ENCODE measurements at places on chromosomes 7 and 10.

- DNase-seq = no peak
Measured at GRCh38 chr10:92122941-92123450, 167.9 kb downstream of the CPEB3 start.

GRCh38 chr7:139078399-139078798 is 31.1 kb downstream of the ZC3HAV1 start:
- no peak for DNase-seq

DNA sequence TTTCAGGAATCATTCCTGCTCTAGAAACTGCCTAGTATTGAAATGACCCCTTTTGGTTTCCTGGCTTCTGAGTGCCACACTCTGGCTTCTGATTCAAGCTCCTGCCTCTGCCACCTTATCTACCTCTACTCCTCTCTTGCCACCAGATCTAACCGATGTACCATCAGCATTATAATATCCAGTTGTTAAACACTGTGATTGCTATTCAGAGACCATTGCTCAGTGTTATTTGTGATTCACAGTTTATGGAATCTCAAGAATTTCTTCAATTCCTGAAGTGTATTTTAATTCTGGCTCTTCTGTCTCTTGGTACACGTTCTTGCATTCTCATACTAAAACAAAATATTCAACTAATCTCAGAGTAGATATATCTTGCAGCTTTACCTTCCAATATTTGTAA is 88.7 kb downstream of the DYNC1I1 start:
- DNase-seq = no peak

DNA sequence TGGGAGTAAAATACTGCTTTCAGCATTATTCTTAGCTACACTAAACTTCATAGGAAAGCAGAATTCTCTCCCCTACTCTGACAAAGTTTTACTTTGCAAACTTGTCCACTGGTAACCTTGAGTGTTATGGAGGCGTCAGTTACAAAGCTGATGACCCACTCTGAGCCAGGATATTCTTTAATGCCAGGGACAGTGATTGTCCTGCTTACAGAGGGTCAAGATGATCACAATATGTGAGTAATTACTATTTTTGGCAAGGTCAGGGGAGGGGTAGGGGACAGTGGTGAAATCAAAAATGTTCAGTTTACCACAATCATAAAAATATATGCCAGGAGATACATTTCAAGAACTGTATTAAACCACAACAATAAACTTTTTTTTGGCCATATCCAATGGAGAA is 520.6 kb downstream of the SUGCT start:
- DNase-seq = no peak

DNA sequence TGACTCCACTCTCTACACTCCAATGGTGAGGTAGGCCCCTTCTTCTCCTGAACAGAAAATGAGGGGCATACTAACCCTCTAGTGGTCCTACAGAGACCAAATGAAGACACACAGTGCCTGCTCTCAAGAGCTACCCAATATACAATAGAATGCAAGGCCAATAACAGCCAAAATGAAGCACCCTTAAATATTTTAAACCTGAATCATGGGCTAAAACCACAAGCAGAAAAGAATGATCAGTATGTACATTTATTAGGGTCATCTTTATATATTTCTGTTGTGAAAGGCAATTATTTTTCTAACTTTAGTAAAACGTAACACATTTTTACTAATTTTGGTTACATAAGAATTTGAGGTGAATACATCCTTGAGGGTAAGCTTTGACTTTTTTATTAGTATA is 49.9 kb upstream of the COL1A2 start:
- DNase-seq = no peak

- DNase-seq = no peak
Measured at GRCh38 chr7:157352516-157352915, 15.7 kb downstream of the DNAJB6 start.

DNA sequence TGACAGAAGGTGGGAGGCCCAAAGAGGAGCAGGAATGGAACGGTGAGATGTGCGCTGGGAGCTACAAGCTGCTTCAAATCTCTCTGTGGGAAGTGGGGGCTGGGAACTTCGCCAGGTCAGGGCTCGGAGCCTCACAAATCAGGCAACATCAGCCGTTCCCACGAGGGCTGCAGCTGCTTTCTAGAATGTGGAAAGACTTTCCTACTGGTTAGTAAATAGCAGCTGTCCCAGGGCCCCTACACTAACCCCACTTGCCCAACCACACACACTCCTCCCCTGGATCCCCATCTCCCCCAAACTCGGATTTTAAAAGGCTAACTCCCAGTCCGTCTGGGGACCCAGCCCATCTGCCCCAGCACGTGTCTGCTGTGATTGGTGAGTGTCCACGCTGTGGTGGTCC is 40.6 kb upstream of the PITRM1 start:
- DNase-seq = no peak
